ENCODE measurements at places on chromosomes 11 and 22.

DNA sequence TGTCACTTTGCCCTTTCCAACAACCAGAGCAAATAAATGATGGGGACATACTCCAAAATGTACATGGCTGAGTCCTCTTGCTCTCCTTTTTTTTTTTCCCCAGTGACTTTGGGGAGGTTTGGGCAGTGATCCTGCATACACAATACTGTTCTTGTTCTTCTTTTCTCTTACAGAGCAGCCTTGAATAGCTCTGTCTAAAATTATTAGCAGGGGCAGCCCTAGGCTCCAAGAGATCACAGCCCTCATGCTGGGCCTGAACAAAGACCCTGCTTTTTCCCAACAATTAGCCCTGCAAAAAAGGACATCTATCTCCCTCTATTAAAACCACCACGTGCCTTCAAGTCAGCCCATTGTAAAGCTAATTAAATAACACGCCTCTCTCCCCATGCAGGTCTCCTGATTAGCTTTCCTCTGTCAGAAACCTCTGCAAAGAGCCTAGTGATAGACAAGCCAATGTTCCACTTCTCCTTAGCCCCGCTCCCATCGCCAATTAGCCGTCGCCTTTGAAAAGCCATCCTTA lies 54.7 kb downstream of the ETS1 start:
- no peak for DNase-seq

DNA sequence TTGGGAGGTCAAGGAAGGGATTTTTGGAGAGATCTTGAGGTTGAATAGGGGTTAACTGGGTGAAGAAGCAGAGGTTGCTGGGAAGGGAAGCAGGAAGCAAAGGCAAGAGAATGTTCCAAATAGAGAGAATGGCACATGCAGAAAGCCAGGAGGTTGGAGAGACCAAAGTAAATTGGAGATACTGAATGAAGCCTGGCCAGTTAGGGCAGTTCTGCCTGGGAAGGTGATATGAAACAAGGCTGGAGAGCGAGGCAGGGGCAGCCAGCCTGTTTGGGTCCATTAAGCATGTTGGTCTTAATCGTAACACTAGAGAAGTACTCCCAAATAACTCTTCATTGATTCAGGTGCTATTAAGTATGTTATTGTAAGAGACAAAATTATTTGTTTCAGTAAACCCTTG lies 48.2 kb downstream of the ZNF143 start:
- DNase-seq, result no peak

- peak; percentile 82 for DNase-seq
Measured at GRCh38 chr11:61281581-61282250, 13.4 kb downstream of the VWCE start.

DNA sequence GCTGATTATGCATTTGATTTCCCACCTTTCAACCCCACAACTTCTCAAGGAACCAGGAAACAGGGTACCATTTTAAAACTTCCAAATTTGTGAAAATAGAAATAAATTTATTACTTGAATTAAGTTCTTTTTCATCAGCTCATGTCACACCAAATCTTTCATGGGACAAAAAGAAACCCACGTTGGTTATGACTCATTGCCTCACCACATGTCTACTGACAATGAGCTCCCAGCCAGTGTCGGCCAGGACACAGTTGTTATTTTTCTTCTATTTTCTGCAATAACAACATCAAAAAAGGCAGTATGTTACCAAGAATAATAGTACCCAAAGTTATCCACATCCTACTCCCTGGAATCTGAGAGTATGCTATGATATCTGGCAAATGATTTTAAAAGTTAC lies 17.3 kb downstream of the MS4A6A start:
- DNase-seq, result no peak
